ENCODE measurements at places on chromosomes 1 and 21.

GRCh38 chr1:107464827-107465226, 324.0 kb downstream of the NTNG1 start:
- no peak for DNase-seq

DNA sequence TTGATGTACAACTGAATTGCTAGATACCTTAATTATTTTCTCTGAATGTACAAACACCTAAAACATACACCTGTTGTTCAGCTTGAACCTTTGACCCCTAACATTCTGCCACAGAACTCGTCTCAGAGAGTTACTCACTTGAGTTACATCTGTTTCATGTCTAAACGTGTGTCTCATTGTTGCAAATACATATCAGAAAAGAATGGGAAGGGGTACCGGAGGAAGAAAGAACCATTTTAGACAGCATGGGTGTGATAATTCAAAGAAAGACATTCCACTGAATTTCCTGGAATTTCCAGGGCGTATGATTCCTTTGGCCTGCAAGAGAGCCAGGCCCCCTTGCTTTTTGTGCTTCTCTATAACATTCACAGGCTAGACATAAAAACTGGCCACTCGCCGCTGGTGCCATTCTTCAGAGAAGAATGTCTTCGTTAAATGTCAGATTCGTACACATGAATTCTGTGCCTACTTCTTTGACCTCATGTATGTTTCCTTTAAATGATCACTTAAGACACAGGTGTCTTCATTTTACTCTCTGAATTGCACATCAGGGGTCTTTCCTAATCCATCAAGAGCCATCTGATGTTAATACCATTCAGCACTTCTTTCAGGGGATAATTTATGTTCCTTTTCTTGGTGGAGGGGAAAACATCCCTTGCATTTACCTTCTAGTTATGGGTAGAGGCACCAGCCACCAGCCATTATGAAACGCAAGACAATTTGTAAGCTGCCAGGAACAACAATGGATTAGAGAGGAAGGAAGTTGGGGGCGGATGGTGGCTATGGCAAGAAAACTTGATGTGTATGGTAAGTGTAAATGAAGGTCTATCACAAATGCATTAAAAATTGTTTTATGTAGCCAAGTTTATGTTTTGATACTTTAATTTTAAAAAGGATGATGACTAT, 12.7 kb downstream of the ATF3 start:
- DNase-seq, result no peak

- DNase-seq, result no peak
Observed at GRCh38 chr21:15014221-15014620, 50.6 kb downstream of the NRIP1 start.

DNA sequence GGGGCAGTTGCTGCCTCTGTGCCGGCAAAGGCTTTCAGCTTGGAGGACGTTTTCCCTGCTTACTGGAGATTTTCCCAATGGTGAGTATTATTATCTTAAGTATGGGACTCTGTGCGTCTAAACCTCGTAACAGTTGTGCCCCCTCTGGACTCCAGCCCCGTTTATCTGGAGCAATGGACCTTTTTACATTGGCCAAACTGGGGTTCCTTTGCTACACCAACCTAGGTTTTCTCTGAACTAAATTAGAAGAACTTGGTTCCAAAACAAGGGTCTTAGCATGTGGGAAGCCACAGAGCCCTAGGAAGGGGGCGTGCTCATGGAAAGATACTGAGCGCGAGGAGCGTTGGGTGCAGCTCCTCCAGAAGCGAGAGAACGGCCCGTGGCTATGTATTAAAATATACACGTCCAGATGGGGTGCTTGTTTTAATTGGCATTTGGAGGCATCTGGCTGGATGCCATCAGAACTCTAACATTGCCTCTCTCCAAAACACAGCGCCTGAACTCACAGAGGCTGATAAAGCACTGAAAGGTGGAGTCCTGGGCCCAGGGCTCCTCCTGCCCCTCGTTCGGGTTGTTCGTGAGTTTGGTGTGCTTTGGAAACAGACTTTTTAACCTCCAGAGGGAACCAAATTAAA, 28.4 kb downstream of the POFUT2 start:
- DNase-seq, result no peak

GRCh38 chr21:39103689-39104088, 79.6 kb downstream of the PSMG1 start:
- no peak for DNase-seq

GRCh38 chr1:11929849-11930248, 3.6 kb upstream of the KIAA2013 start:
- DNase-seq, result no peak
